AG08396 (cell line): ENCODE measurements at places on chromosomes 2 and 18.

- DNase-seq = no peak
These were observed 18.7 kb downstream of the SS18 start for GRCh38 chr18:26071725-26072124.

GRCh38 chr18:36903215-36903928 lies 74.4 kb downstream of the KIAA1328 start:
- DNase-seq = peak; percentile 5

DNA sequence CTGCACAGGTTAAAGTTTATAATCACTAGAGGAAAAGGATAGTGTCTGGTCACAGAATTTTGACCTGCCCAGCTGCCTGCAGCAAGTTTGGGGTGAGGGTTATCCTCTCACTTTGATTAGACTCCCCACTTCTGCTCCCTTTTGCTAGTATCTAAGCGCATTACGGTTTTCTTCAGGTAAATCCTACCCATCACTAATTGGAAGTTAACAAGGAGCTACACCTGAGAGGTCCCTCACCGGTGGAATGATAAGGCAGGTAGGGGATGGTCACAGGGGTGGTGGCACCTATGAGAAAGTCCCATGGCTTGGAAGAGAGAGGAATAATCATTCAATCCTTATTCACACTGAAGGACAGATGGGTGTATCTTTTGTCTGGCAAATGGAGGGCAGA lies 7.6 kb downstream of the BCL2 start:
- DNase-seq = no peak

- no peak for DNase-seq
These were observed 110.6 kb downstream of the ABCA12 start for GRCh38 chr2:215027779-215028178.

DNA sequence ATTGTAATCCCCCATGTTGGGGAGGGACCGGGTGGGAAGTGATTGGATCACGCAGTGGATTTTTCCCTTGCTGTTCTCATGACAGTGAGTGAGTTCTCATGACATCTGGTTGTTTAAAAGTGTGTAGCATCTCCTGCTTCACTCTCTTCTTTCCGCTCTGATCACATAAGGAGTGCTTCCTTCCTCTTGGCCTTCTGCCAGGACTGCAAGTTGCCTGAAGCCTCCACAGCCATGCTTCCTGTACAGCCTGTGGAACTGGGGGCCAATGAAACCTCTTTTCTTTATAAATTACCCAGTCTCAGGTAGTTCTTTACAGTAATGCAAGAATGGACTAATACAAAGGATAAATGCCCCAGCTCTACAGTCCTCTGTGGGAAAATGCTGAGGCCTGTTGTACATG lies 437.5 kb upstream of the NXPH2 start:
- DNase-seq = no peak

- DNase-seq = no peak
These were observed 78.3 kb downstream of the TGIF1 start for GRCh38 chr18:3528231-3528630.

DNA sequence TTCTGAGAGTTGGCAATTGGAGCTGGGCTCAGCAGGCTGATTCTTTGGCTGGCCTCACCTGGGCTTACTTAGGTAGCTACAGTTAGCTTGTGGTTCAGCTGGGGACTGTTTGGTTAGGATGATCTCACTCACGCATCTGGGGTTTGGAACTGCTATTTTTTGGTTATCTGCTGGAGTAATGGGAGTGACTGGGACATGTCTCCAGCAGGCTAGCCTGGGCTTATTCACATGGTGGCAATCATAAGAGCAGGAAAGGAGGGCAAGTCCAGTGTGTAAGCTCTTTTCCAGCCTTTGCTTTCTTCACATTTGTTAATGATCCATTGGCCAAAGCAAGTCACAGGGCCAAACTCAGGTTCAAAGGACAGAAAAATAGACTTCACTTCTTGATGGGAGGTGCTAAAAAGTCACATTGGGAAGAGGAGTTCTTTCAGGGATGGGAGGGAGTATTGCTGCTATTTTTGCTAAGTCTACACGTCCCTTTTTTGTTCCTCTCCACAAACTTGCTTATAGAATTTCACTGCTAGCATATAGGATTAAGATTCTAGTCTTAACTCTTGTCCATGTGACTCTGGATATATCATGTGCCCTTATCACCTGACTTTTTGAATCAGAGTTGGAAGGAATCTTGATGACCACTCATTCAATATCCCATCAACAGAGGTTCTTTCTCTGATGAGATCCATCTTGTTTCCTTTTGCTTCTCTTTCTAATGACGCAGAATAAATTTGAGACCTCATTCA lies 174.0 kb downstream of the ZFP36L2 start:
- DNase-seq = no peak

- DNase-seq = no peak
These were observed 14.0 kb downstream of the CDC42EP3 start for GRCh38 chr2:37657471-37657870.

DNA sequence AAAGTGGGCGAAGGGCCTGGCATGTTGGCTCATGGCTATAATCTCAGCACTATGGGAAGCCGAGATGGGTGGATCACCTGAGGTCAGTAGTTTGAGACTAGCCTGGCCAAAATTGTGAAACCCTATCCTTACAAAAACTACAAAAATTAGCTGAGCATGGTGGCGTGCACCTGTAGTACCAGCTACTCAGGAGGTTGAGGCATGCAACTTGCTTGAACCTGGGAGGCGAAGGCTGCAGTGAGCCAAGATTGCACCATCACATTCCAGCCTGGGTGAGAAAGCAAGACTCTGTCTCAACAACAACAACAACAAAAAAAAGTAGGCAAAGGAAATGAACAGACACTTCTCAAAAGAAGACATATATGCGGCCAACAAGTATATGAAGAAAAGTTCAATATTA lies 196.5 kb downstream of the RAB3GAP1 start:
- no peak for DNase-seq

DNA sequence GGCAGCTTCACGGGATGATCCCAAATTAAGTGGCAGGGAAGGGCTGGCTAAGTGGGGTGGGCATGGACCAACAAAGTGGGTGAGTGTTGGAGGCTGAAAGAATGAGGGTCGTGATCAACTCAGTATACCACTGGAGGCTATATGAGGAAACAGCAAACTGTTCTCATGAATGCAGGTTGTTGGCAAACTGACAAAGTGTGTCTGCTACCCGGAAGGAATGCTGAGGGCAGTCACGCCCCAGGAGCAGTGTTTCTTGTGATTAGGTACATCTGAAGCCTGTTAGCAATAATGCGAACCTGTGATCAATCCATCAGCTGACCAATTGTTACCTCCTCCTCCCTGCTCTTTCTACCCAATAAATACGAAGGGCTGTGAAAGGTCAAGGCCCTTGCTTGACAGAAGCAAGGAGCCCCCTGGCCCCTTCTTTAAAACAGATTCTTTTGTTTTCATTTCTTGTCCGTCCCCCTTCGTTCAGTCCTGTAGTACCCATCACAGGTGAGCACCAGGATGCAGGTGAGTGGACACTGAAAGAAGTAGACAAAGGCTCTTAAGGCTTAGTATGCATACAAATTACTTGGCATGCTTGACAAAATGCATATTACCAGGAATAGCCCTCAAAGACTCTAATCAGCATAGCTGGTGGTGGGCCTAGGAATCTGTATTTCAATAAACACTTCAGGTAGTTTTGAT lies 67.9 kb downstream of the LOXHD1 start:
- no peak for DNase-seq

GRCh38 chr2:99520813-99521212 lies 31.0 kb upstream of the REV1 start:
- no peak for DNase-seq

- DNase-seq = no peak
These were observed 128.2 kb upstream of the ID2 start for GRCh38 chr2:8553643-8554042.

DNA sequence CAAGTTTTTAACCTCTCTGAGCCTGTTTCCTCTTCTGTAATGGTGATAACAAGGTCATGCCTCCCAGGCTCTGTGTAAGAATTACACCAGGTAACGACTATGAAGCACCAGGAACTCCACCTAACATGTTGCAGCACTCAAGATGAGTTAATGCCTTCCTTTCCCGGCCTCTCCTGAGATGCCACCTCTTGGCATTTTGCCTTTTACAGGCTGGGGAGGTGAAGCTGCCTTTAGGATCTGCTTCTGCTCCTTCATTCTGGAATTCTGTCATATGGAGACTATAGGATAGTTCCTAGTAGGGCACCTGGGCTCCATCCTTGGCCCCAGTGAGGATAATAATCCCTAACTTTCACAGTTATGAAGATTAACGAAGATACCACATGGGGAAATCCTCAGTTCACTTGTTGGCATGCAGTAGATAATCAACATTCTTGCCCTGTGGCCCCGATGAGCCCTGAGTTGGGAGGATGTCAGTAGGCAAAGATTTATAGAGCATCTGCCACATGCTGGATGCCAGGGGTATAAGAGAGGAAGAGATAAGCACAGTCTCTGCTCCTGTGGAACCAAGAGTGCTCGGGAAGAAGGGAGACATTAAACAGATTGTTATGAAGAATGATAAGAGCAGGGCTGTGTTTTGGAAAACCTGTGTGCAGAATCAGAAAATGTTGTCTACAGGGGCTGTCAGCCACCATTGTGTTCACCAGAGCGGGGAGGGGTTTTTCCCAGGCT lies 43.9 kb upstream of the KCNF1 start:
- no peak for DNase-seq

DNA sequence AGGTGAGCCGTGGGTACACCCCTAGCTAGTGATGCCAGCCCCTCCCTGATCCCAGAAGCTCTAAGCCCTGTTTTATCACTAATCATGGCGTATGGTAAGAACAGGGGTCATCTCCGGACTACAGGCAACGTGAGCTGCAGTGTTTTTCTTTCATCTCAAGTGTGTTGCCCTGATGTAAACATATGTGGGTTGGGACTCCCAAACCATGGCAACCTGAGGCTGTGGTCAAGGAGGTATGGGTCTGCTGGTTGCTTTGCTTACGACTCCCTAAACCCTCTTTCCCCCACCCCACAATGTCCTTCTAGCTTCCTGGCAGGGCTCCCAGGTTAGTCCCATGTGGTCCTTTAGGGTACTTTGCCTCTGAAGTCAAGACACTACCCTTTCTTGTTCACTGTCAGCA lies 53.6 kb upstream of the AFF3 start:
- DNase-seq = no peak

GRCh38 chr2:105738658-105739241 lies 6.0 kb upstream of the NCK2 start:
- no peak for DNase-seq

DNA sequence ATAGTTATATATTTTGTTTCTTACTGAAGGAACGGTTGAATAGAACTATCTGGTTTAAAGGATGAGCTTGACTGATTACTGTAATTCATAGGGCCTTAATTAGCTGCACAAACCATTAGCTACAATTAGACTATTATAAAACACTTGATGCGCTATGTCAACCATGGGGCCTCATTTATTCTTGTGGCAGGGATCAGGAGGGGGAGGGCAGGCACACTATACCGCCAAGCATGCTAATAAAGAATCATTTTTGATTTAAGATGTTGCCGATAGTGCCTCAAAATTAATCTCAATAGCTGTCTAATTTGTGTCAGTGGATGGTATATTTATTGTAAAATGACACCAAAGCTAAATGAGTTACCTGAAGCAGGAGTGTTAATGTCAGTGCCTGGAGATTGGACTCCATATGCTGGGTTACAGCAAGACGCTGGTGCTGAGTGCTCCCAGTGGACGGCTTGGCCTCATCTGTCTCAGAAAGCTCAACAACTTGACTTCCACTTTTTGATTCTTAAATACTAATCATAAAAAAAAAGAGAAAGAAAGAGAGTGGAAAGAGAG lies 1007.0 kb upstream of the CELF4 start:
- no peak for DNase-seq

DNA sequence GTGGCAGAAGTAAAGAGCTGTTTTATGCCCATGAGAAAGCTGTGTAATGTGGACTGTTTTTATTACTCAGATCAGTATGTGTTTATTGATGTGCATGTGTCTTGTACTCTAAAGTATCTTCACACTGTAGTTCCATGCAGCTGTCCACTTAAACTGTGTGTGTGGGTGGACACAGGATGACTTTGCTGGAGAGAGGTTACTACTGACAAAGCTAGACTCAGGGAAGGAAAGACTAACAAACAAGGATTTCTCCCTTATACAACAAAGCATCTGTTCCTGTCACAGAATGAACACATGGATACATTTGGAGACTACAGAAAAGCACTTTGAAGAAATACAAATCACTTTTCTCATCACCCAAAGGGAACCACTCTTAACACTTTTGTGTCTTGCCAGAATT lies 10.0 kb downstream of the FHOD3 start:
- no peak for DNase-seq

DNA sequence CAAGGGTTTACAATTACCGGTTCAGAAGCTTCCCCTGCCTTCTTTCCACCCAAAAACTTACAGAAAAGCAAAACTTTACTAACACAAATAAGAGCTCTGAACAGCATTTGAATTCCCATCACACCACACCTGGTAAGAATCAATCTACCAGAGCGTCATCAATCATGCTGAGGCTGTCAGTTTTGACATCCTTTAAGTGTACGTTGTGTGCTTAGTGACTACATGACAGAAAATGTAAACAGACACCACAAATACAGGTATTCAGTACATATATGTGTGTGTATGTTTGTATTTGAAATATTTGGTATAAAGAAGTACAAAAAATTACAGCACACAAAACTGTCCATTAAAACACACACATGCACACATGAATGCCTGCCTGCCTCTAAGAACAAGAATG lies 523.5 kb downstream of the TMEM182 start:
- no peak for DNase-seq

- DNase-seq = peak; percentile 70
These were observed 92.3 kb upstream of the SMAD2 start for GRCh38 chr18:48022531-48023329.

GRCh38 chr2:172843266-172843582 lies 107.6 kb downstream of the RAPGEF4 start:
- no peak for DNase-seq

- no peak for DNase-seq
These were observed 75.8 kb upstream of the MAP3K20 start for GRCh38 chr2:172999641-173000386.

- no peak for DNase-seq
These were observed 1.4 kb upstream of the CTNNA2 start for GRCh38 chr2:79511320-79511951.

DNA sequence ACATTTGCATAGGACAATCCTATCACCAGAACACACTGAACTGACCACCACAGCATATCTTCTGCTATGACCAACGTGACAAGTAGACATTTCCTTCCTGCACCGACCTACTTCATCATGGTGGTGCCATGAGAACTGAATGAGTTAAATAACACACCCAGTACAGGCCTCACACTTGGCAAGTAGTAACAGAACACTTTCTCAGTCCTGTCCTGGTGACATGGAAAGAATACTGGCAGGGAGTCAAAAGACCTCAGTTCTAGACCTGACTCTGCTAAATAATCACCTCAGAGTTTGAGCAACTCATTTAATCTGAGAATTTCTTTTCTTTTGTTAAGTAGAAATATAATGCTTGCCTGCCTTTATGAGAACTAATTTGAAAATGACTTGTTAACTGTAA lies 186.3 kb upstream of the SMAD7 start:
- no peak for DNase-seq
